Thyroid gland (tissue), 4 donors: ENCODE measurements at places on chromosomes 1 and 21. TPM values are rescaled to one million over a fixed set of nuclear protein-coding genes. Genes with fewer than 3 reads are reported as not detected.

DNA sequence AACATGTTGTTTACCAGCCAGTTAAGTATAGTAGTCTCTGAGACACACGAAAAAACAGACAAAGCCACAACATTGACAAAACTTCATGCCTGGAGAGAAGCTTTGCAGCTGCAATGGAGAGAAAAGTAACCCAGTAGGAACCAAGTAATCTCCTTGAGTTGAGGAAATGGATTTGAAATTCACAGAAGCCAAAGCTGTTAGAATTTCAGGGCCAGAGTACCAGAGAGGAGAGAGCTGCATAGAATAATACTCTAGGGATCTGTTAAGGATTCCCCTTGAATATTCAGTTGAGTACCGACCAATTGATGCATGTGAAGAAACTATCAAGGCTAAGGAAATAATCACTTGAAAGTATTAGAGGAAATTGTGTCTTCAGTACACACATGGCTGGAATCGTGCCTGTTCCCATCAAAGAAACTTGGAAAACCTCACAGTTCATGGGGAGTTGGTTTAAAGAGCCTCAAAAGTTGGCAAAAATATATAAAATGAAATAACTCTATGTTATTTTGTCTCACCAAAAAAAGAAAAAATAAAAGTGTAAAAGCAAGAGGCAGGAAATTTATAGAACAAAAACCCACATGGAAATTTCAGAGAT is 324.0 kb upstream of the NEGR1 start:
- DNase-seq: no peak

GRCh38 chr1:208103597-208104513 is 140.3 kb downstream of the PLXNA2 start:
- DNase-seq: no peak

- DNase-seq: no peak
These were observed 41.0 kb downstream of the DHRS3 start for GRCh38 chr1:12577020-12577419.

DNA sequence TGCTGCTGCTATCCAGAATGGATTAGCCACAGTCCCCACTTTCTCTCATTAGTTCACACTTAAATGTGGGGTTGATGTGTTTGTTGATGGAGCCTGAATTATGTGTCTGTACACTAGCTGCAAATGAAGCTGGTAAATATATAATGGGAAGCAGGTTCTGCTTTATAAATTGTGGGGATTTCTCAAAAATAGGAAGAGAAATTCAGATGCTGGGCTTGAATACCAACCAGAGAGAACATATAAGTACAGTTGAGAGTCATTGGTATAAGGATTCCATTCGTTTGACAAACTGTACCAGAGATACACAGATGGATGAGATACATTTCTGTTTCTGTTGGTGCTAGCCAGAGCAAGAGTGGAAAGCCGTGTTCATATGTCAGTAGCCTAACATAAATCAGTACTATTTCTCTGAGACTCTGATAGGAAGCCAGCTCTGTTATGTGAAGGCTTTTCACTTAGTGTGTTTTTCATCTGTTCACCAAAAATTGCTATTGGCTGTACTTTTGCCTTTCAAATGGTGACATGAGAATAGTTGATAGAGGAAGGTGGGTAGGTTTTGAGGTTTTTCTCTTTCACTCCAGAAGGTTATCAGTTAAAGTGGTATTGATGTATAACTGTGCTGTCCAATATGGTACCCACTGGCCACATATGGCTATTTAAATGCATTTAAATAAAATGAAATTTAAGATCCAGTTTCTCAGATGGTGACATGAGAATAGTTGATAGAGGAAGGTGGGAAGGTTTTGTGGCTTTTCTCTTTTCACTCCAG is 15.6 kb downstream of the SMG7 start:
- DNase-seq: no peak

- no peak for DNase-seq
These were observed 2.6 kb downstream of the INPP5B start for GRCh38 chr1:37944086-37944763.

DNA sequence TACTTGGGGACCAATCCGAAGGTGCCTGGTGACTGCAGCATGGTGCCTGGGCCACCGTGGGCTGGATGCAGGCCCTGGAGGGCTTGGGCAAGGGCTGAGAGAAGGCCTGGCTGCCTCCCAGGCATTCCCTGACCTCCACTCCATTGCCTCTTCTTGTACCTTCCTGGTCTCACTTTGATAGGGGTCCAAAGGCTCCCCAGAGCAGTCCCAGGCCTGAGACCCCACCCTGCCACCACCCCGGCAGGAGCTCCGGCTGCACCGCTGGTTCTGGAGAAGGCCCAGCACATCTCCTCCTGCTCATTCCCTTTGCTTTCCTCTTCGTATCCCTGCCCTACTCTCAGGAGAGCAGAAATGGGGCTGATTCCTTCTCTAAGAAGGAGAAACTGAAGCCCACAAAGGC is 133.3 kb upstream of the IPO9 start:
- DNase-seq: no peak

GRCh38 chr1:161884475-161884874 is 118.4 kb downstream of the ATF6 start:
- no peak for DNase-seq

Gene NBPF4
- not detected for total RNA-seq

Gene AMY1B
- total RNA-seq: not detected

Gene LMX1A
- 0.33 TPM for total RNA-seq
